Right cardiac atrium (tissue), 5 donors: ENCODE measurements at places on chromosomes 3 and 15. TPM values are rescaled to one million over a fixed set of nuclear protein-coding genes. Genes with fewer than 3 reads are reported as not detected.
A peak's percentile ranks its signal among the peaks of the same experiment; 100 is the strongest.

- peak; percentile 50 for DNase-seq
These were observed 103.5 kb downstream of the CHSY1 start for GRCh38 chr15:101148166-101148880.

GRCh38 chr3:80994085-80994665 lies 767.3 kb downstream of the GBE1 start:
- no peak for DNase-seq

Gene GNB4
- polyA plus RNA-seq = 10.5 TPM

DNA sequence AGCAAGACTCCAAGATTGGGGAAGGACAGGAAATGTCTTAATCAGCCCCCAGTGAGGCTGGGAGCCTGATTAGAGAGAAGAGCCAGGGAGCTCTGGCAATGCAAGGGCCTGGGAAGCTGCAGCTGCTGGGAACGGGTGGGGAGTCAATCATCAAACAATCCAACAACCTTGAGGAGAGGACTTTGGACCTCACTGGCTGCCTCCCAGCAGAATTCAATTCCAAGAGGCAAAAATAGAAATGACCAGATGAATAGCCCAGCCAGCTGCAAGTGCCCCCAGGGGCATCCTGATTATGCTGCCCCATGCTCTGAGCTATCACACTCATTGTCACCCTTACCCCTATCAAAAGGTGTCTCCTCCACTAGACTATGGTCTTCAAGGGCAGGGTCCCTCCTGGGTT lies 6.1 kb upstream of the HOMER2 start:
- no peak for DNase-seq

- DNase-seq = no peak
These were observed 195.4 kb downstream of the TNIK start for GRCh38 chr3:171264758-171265157.

GRCh38 chr3:52525680-52526561 lies 7.7 kb downstream of the NT5DC2 start:
- peak; percentile 40 for DNase-seq

Gene DUT
- polyA plus RNA-seq = 75.9 TPM

Gene C3orf49
- polyA plus RNA-seq = not detected

Gene POTEB3
- polyA plus RNA-seq = not detected

DNA sequence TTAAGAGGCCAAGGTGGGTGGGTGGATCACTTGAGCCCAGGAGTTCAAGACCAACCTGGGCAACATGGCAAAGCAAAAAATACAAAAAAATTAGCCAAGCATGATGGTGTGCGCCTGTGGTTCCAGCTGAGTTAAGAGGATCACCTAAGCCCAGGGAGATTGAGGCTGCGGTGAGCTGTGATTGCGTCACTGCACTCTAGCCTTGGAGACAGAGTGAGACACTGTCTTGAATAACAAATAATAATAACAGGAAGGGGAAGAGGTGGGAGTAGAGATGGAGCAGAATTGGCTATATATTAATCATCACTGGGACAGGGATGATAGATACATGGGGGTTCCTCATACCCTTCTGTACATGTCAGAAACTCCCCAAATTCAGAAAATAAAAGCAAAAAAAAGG lies 23.8 kb upstream of the NMB start:
- DNase-seq = no peak

GRCh38 chr15:26521691-26522198 lies 251.1 kb downstream of the GABRB3 start:
- DNase-seq = no peak

Gene GPR62
- 0.34 TPM for polyA plus RNA-seq

DNA sequence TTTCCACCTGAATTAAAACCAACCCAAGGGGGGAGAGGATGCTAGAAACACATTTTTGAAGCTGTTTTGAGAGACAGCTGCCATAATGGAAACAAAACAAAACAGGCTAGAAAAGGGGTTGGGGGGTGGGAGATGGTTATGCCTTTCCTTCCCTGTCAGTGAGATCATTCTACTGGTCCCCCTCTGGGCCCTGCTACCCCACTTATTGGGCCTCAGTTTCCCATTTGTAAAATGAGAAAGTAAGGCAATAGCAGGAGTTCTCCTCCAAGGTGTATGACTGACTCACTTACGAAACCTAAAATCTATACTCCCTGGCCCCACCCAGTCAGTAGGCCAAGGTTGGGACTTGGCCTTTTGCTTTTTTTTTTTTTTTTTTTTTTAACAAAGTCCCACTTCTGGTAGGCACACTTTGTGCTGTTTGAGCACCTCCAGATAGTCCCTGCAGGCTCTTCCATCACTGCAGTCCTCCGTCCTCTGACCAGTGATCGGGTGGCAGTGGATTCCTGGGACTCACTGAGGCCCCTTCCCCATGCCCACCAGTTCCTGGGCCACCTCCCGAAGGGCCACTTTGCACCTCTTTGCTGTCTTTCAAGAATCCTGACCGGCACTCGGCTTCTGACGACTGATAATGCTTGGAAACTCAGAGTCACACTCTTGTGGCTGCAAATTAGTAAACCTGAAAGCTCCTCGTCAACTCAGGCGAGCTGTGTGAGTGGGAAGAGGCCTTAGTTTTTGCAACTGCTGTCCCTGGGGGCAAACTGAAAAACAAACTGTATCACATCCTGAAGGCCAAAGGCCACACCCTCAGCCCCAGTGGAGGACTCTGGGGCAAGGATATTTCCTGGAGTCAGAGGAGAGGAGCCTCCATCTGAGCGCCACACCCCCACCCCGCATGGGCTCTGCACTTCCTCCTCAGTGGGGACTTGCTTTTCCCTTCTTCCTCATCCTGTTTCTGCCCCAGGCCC lies 6.7 kb upstream of the PSTPIP1 start:
- DNase-seq = peak; percentile 70

Gene SLCO3A1
- 42.1 TPM for polyA plus RNA-seq

DNA sequence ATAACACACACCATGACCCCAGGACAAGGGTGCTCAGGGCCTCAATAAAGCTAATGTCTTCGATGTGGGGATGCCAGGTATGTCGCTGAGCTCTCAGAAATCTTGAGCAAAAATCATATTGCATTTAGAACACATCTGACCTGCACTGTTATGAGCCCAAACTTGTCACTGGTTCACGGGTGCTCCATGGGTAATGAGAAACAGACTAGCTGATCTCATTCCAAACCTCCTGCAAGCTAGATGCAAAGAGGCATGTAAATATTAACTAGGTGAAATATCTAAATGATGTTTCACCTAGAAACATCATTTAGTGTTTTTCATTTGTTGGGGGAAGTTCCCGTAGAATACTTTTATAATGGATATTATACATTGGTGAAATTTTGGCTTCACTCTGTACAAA lies 549.4 kb downstream of the OCA2 start:
- DNase-seq = no peak

Gene SPINK8
- not detected for polyA plus RNA-seq

Gene ZNF662
- 3.1 TPM for polyA plus RNA-seq

Gene PIF1
- 0.86 TPM for polyA plus RNA-seq
